ENCODE measurements at places on chromosomes 6 and 20.

DNA sequence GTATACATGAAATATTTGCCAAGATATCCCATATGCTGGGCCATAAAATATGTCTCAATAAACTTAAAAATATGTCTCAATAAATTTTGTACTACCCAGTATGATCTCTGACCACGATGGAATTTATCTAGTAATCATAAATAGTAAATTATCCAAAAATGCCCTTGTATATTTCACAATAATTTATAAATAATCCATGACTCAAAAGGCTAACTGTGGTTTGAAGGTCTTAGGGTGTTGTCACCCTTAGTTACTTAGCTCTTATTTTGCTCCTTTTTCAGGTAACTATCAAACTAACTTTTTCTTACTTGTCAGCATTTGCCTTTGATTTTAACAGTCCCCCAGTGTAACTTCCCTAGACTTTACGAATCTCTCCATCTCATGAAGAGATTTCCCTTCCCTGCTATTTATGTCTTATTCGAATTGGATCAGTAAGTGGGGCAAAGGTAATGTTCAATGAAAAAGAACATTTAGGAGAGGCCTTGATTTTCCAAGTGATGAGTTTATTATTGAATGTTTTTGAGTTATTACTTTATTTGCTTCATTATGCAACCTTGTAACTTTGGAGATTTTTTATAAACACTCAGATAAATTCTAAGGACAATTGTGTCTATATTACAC is 109.0 kb upstream of the THBS2 start:
- no peak for DNase-seq

- no peak for DNase-seq
Measured at GRCh38 chr20:4090756-4091489, 75.6 kb upstream of the RNF24 start.

- DNase-seq = no peak
Measured at GRCh38 chr6:20168690-20169089, 43.6 kb downstream of the MBOAT1 start.

DNA sequence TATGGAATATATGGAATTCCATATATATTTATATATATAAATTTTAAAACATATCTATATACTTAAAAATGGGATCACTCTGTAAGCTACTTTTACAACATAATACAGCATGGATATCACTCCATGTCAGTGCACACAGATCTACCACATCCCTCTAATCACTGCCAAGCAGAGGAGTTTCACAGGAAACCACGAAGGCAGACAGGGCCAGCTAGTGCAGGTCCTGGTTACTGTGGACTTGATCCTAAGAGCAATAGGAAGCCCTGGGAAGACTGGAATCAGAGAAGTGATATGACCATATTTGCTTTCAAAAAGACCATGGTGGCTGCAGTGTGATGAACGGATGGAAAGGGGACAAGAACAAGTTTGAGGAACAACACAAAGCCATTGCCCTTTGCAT is 40.0 kb upstream of the NRN1 start:
- no peak for DNase-seq

GRCh38 chr6:19394051-19394450 is 443.1 kb upstream of the ID4 start:
- no peak for DNase-seq

GRCh38 chr6:120938164-120938875 is 396.0 kb downstream of the TBC1D32 start:
- no peak for DNase-seq

DNA sequence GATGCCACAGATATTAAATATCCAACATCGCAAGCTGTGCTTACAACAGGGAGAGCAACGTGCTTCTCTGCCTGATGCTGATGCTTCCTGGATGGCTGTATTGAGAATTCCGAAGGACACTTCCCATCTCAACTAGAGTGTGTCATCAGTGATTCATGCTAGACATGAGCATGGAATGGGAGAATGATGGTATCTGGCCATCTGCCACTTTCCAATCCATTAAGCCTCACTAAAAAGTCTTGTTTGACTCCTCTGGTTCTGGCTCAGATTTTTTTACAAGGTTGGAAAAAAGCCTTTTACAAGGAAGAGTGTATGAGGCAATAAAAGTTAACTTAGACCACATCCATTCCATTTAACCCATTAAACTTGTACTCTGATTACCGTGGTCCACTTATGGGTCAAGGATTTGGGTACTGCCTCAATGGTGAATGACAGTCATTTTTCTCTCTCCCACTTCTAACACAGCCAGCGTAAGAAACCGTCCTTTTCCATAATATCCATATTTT is 265.3 kb downstream of the UST start:
- DNase-seq = no peak

DNA sequence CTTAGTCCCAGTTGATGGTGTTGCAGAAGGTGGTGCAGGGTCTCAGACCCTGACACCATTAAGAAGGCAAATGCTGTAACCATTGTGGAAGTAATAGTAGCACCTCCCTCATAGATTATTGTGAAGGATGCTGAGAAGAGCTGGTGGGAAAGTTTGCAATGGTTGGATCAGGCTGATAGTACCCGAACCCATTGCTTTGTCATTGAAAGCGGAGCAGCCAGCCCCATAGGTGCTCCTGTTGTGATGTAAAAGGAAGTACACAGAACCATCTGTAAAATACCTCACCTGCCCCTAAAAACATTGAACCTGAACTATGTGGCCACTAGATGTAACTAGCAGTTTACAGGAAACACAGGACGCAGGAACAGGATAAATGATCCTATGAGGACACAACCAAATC is 31.5 kb downstream of the RIOK1 start:
- no peak for DNase-seq

GRCh38 chr6:154995254-154996015 is at the start of gene TIAM2:
TSS of gene TIAM2 (plus strand) at chr6:154995315. CDS start at chr6:155129224, 133,909 bp downstream.
- DNase-seq = no peak

DNA sequence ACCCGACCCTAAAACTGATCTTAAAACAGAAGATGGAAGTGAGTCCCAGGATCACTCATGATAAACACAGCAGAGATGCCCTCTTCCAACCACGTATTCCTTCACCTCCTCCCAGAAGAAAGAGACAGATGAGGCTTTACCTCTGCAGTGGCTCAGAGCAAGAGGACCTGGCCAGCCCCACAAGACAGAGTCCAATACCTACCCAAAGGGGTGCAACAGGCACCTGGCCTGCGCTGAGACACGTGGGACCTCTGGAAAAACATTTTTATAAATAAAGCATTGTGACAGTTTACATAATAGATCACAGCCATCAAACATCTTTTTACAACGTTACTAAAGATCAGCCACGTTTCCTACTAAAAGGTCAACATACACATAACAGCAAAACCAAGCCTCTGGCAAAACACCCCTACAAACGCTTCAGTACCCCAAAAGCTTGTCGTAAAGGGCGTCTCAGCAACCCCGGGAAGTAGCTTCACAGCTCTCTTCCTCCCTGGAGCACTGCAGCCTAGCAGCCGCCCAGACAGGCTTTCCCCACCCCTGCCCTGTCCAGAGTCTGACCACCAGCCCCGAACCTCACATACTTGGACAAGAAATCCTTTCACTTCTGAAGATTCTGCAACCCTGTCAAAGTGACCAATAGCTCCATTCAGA is 2.9 kb downstream of the TAF4 start:
- no peak for DNase-seq

DNA sequence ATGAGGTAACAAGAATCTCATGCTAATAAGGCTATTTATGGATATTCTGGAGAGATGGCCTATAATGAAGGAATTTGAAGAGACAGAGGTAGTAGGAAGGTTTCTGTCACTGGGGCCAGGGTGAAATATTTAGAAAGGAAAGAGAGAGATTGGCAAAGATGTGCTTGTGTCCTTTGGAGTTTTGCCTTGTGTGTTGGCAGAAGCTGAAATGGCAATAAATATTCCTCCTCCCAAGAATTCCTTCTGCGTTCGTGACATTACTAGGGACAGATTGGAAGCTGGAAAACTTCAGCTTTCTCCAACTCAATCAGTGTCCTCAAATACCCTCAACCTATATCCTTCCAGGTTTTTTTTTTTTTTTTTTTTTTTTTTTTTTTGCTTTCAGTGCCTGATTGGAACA is 6.3 kb downstream of the SAMD5 start:
- no peak for DNase-seq

DNA sequence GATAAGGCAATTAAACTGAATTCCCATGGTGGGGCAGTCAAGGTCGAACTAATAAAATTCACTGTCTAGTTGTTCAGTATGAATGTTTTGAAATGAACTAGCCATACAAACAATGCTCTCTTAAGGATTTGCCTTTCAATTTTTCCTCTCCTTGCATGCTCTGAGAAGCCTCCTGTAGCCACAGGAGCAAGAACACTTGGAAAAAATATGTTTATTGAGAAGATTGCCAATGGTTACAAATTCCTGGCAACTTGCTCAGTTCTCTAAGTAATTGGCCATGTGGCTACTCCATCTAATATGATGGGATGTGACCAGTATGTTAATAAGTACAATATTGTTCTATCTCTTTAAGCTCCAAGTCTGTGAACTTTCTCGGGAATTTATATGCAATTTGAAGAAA is 49.4 kb downstream of the FUT9 start:
- no peak for DNase-seq

DNA sequence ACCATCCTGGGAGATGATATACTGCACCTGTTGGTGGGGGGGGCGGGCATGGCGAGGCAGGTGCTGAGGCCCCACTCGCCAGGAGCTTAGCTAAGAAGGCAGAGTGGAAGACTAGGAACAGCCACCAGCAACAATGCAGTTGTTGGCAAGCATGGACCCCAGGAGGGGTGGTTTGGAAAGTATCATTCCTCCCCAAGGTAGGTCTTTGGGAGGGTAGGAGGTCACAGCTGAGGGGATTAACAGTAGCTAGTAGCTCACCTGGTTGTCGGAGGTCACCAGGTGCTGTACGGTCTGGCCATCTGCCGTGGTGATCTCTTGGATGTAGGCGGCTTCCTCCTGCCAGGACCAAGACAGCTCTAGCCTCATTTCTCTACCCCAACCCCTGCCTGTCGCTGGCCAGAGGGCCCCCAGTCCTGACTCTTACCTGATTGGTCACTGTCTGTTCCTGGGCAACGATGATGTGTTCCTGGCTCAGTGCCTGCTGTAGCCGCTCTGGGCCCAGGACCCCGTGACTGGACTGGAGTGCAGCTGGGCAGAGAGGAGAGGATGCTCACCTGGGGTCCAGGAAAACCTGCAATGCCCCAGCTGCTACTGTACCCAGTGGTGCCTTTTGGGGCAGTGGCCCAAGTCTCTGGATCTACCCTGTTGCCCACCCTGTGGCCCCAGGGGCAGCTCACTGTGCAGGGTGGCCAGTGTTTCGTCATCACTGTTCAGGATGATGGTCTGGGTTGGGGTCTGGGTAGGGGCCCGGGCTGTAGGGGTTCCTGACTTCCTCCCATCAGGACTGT is 15.3 kb downstream of the PCIF1 start:
- no peak for DNase-seq

DNA sequence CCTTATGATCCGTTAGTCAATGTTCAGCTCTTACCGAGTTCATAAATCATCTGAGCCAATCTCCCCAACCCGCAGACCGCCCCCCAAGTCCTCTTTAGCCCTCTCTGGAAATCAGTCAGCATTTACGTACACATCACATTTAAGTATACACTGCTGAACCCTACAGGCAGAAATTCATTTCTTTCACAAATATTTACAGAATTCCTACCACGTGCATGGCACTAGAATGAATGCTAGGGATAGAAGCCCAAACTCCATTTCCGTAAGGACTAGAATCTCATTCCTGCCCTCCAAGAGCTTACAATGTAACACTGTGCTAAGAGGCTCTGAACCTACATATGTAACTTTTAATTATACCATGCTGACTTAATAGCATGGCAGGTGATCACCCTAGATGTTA is 1.8 kb downstream of the OSER1 start:
- no peak for DNase-seq

DNA sequence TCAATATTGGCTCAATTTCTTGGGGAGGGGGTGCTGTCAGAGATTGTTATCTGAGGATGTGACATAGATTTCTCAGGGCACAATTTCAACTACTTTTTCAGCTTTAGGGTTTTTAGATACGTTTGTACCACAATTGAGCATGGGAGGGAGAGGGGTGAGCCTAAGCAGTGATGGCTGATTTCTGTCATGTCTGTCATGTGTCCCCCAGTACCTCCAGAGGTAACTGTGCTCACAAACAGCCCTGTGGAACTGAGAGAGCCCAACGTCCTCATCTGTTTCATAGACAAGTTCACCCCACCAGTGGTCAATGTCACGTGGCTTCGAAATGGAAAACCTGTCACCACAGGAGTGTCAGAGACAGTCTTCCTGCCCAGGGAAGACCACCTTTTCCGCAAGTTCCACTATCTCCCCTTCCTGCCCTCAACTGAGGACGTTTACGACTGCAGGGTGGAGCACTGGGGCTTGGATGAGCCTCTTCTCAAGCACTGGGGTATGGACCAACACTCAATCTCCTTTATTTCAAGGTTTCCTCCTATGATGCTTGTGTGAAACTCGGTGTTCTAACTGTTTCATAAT is 3.4 kb downstream of the HLA-DRA start:
- no peak for DNase-seq

DNA sequence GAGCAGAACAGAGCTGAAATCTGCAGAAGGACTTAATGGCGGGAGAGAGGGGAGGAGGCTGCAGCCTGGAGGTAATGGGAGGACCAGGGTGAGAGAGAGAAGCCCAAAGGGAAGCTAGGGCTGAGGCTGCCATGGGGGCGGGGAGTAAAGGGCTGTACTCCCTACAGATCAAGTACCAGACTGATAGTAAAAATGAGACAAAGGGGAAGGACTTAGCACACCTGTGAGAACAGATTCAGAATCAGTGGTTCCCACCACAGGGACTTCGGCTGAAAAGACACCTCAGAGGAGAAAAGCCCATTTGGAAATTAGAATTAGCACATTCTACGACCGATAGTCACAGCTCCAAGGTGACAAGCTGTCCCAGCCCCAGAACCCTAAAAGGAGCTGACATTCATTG is 6.4 kb upstream of the TBXT start:
- DNase-seq = no peak

GRCh38 chr6:76803038-76803580 is 660.2 kb downstream of the HTR1B start:
- no peak for DNase-seq

DNA sequence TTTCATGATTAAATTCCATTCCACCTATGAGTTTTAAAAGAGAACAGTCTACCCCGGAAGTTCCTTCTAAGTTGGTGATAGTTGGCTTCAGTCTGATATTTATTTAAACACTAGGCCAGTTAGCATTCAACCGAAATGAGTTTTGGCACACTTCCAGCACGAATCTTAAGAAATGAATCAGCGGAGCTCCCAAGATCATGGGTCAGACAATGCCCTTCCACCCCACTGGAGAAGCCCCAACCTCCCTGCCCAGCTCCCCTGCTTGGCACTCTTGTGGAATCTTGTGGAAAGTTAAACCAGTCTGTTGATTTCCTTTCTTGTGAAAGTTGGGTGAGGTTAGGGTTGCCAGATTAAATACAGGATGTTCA is 64.3 kb downstream of the MKKS start:
- no peak for DNase-seq

GRCh38 chr20:53247468-53248103 is 275.4 kb downstream of the TSHZ2 start:
- DNase-seq = no peak

GRCh38 chr20:11849270-11849915 is 68.3 kb upstream of the BTBD3 start:
- DNase-seq = no peak

GRCh38 chr20:54633374-54634355 is 158.3 kb downstream of the DOK5 start:
- no peak for DNase-seq

- DNase-seq = no peak
Measured at GRCh38 chr6:34934516-34934915, 45.5 kb downstream of the ANKS1A start.
